RPMI7951 (cell line): ENCODE measurements at places on chromosomes 3 and 15.

GRCh38 chr3:134598763-134599545, 51.9 kb downstream of the KY start:
- DNase-seq: no peak

DNA sequence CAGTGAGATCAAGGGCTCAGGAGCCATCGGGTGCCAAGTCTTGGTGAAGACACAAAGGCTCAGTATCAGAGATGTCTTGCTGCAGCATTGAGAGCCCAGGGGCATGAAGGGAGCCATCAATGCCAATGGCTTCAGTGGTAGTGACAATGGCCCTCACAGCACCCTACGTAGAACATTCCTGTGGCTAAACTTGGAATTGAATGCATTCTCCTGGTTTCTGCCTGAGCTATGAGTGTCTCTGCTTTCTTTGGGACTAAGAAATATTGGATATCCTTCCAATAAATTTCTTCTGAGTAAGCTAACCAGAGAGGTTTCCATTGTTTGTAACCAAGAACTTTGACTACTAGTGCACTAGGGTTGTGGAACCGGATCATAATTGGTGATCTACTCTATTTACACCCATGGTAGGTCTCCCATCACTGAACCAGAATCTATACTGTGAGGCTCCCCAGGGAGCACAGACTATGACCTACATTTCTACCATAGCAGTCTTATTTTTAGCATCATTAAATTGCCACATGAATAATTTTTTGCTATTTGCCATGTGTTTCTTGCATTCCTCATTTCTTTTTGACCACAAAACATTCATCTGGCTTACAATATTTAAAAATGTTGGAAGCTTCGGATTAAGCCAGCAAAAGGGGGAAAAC, 31.6 kb upstream of the PDZRN3 start:
- peak; percentile 35 for DNase-seq

GRCh38 chr3:155318740-155319139, 25.3 kb upstream of the STRIT1 start:
- no peak for DNase-seq

- DNase-seq: no peak
Observed at GRCh38 chr3:194607592-194608389, 25.4 kb downstream of the TMEM44 start.

GRCh38 chr3:61699622-61700021, 138.3 kb downstream of the PTPRG start:
- no peak for DNase-seq

- DNase-seq: no peak
Observed at GRCh38 chr3:51216291-51216690, 168.8 kb upstream of the MANF start.

GRCh38 chr3:44340058-44340395, 1.5 kb downstream of the TCAIM start:
- no peak for DNase-seq

GRCh38 chr3:65246561-65246960, 558.8 kb upstream of the ADAMTS9 start:
- no peak for DNase-seq

DNA sequence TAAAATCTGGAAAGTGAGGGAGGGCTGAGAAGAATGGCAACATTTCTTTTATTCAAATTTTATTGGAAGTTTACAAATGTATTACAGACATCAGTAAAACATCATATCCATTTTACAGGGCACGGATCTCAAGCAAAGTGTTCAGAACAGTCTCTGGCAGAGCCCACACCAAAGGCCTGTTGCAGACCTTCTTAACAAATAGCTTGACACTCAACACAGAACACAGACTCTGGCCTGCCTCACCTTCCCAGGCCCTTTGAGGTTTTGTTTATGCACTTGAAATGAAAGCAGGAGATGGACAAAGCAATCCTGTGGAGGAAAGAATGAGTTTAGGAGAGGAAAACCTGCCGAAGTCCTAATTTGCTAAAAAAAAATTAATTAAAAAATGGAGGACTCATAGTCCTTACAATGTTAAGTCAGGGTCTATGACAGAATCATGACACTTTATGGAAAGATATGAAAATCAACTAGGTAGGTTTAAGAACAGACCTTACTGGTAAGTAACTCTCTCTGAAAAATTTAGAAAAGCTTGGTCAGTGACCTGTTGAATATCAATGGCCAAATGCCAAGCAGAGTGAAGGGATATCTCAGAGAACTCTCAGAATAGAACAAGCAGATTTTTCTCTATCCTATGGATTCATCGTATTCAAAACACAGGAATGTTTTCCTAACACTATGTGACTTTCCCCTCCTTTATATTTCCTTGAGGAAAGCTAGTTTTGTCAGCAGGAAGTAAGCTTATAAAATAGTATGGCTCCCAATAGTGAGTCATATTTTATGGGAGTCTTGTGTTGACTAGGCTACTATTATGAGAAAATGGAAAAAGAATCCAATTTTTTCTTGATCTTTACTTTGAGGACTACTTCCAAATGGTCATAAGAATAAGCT, 70.8 kb upstream of the PSMD6 start:
- peak; percentile 35 for DNase-seq

DNA sequence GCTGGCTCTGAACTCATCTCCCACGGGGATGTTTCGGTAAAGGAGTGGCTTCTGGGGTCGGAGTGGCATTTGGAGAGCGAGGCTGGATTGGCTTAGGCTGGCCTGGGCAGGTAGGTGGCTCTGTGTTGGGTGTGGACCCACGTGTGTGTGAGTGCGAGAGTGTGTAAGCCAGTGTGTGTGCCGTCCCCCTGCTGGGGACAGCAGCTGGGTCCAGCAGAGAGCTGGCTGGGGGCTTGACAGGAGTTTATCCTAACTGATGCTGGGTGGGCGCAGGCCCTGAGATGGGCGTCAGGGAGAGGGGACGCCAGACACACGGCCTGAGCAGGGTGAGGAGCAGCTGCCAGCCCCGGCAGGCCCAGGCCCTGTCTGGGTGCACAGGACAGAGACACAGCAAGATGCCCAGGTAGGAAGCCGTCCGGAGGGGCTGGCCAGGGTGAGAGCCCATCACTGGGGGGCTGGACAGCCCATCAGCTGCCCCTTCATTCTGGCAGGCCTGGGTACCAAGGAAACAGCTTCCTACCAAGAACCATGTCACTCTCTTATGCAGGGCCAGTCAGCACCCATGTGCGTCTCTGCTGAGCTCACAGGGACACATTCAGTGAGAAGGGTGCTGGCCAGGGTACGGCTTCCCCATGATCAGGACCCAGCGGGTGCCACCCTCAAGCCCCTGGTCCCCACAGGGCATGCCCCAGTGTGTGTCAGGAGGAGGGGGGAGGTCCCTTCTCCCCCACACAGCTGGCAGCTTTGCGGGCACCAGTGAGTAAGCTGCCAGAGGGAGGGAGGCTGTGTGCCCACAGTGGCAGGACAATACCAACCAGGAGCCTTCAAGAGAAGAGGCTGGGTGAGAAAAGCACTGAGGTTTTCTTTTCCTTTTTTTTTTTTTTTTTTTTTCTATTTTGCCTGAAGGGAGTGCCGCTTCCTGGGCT, 1.1 kb downstream of the PAK6 start:
- peak; percentile 68 for DNase-seq

DNA sequence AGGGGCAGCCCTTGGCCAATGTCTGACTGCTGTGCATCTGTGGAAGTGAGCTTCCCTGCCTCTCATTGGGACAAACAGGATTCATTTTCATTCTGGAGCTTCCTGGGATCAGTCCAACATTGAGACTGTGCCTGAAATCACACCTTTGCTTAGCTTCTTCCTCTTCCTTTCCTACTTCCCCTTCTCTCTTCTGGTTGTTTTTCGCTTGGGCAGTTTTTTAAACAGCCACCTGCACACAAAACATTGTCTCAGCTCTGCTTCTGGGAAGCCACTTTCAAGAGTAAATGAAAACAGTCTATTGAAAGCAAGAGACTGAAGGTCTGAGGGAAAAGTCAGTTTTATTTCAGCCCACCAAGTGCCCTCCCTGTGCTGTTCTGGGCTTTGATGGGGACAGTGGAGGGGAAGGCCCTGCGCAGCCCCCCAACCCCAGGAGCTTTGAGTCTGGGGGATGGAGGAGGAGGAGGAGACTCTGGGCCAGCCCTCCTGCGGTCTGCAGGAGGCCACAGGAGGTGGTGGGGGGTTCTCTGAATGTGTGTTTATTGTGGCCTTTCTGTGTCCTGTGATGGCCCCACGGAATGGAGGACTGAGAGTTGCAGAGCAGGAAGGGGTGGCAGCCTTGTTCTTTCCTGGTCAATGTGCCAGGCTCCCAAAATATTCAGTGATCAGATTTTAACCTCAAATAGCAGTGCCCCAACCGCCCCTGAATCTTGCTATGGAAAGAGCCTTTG, 7.8 kb upstream of the ISLR2 start:
- DNase-seq: no peak

DNA sequence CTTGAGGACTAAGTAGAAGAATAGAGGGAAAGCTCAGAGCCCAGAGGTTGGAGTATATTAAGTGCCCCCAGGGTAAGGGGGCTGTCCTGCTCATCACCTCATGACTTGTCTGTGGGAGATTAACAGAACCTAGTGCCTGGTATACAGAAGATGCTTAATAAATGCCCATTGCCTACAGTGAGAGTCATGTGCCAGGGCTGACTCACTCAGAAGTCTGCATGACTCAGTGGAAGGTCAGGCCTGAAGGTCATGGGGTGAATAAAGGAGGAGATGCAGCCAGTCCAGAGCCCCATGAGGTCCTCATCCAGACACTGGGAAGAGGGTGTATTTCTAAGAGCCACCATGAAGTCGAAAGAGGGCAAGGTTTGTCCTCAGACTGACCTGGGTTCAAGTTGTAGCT, 62.5 kb upstream of the TLE3 start:
- DNase-seq: peak; percentile 55
